ENCODE measurements at places on chromosomes 2 and 18.

GRCh38 chr2:65999103-65999502 lies 435.8 kb upstream of the MEIS1 start:
- H3K27ac ChIP-seq = no peak overlapping the region
- no peaks in the 10 kb centered on the region for H3K36me3 ChIP-seq
- no peak overlapping the region for H3K4me3 ChIP-seq
- no peaks in the 10 kb centered on the region for H3K27me3 ChIP-seq

GRCh38 chr2:69437751-69438154 lies 518 bp upstream of the NFU1 start:
- H3K36me3 ChIP-seq = peaks cover 14% of the 10 kb centered on the region
- H3K4me3 ChIP-seq = peak overlapping the region; percentile 97
- H3K27me3 ChIP-seq = no peaks in the 10 kb centered on the region
- peaks cover 28% of the 10 kb centered on the region for H3K4me1 ChIP-seq

- no peak overlapping the region for H3K4me3 ChIP-seq
- peaks cover 19% of the 10 kb centered on the region for H3K4me1 ChIP-seq
- H3K27ac ChIP-seq = no peak overlapping the region
- DNase-seq = peak; percentile 46
- no peaks in the 10 kb centered on the region for H3K36me3 ChIP-seq
Observed at GRCh38 chr18:3037423-3037915, 24.5 kb upstream of the LPIN2 start.

DNA sequence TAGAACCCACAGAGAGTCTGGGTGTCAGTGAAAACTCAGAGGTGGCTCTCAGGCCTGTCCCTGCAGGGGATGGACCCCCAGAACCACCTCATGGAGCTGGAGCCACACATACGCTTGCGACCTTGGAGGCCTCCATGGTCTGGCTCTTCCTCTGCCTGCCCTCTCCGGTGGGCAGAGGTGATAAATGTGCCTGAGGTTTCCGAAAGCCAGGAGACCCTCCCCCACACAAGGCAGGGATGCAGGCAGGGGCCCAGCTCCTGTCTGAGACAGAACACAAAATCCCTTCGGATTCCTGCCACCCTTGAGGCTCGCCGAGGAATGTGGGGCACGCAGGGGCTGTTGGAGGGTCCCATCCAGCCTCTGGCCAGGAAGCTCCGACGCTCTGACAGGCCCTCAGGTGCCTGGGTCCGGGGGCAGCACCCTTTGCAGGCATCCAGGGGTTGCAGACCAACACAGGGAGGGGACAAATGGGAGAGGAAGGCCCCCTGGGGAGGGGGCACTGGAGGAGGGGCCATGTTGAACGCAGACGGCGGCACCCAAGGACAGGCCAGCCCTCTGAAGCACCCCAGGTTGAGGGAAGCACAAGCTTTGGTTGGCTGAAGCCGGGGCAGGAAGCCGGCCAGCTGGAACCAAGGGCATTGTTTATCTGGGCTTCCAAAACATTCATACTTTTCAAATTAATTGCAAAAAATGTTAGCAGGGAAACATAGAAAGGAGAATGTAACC lies 4.1 kb upstream of the SNED1 start:
- H3K4me1 ChIP-seq = peaks cover 3% of the 10 kb centered on the region
- H3K4me3 ChIP-seq = no peak overlapping the region
- H3K36me3 ChIP-seq = no peaks in the 10 kb centered on the region

- H3K27ac ChIP-seq = no peak overlapping the region
- no peak for DNase-seq
- peaks cover 5% of the 10 kb centered on the region for H3K27me3 ChIP-seq
- no peaks in the 10 kb centered on the region for H3K36me3 ChIP-seq
- no peak overlapping the region for H3K4me3 ChIP-seq
- no peaks in the 10 kb centered on the region for H3K4me1 ChIP-seq
Observed at GRCh38 chr18:35750929-35751328, 169.4 kb downstream of the GALNT1 start.

- DNase-seq = no peak
- H3K27me3 ChIP-seq = peaks cover 16% of the 10 kb centered on the region
- H3K36me3 ChIP-seq = no peaks in the 10 kb centered on the region
- no peak overlapping the region for H3K4me3 ChIP-seq
- no peak overlapping the region for H3K27ac ChIP-seq
- H3K4me1 ChIP-seq = peaks cover 15% of the 10 kb centered on the region
Observed at GRCh38 chr2:100110614-100111000, 31.8 kb downstream of the AFF3 start.

DNA sequence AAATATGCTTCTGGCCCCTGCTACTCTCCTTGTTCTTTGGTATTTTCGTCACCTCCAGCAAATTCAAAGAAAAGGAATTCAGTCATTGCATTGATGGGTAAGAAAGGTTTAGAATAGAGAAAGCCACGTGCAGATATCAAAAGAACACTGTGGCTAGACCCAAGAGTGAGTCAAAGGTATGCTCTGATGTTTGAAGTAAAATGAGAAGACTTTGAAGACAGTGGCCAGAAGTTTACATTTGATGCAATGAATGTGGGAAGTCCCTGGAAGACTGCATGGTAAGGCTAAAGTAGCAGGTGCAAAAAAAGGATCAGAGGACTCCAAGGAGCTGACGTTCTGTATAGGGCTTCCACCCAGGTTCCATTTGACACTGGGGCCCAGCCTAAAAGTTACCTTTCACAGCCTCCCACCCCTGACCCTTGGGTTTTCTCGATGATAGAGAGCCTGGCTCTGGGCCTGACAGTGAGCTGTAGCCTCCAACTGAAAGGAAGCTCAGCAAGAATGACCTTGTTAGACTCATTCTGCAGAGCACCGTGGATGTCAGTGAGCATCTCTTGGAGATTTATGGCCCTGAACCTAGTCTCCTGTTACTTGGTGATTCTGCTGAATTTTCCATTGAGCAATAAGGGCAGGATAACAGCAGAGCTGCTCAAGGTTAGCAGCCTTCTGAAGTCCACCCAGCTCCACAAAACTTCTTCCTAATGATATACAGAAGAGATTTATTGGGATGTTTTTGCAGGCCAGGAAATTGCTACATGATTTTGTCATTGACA lies 223.7 kb upstream of the RBBP8 start:
- H3K27me3 ChIP-seq = peaks cover 6% of the 10 kb centered on the region
- no peaks in the 10 kb centered on the region for H3K36me3 ChIP-seq
- no peak overlapping the region for H3K27ac ChIP-seq
- no peak for DNase-seq

GRCh38 chr2:85584354-85584856 lies at the start of gene VAMP5:
Gene VAMP5 (plus strand): TSS chr2:85584431. CDS start chr2:85584491, 60 bp downstream.
- H3K27ac ChIP-seq = peak within 1 kb of the TSS; percentile 91
- peaks cover 20% of the 10 kb centered on the region for H3K36me3 ChIP-seq
- H3K4me1 ChIP-seq = peaks cover 46% of the 10 kb centered on the region
- DNase-seq = no peak
- no peaks in the 10 kb centered on the region for H3K27me3 ChIP-seq

- H3K4me3 ChIP-seq = no peak overlapping the region
- no peaks in the 10 kb centered on the region for H3K4me1 ChIP-seq
- no peaks in the 10 kb centered on the region for H3K36me3 ChIP-seq
- no peak overlapping the region for H3K27ac ChIP-seq
Observed at GRCh38 chr18:75799449-75800330, 372.2 kb upstream of the SMIM21 start.

DNA sequence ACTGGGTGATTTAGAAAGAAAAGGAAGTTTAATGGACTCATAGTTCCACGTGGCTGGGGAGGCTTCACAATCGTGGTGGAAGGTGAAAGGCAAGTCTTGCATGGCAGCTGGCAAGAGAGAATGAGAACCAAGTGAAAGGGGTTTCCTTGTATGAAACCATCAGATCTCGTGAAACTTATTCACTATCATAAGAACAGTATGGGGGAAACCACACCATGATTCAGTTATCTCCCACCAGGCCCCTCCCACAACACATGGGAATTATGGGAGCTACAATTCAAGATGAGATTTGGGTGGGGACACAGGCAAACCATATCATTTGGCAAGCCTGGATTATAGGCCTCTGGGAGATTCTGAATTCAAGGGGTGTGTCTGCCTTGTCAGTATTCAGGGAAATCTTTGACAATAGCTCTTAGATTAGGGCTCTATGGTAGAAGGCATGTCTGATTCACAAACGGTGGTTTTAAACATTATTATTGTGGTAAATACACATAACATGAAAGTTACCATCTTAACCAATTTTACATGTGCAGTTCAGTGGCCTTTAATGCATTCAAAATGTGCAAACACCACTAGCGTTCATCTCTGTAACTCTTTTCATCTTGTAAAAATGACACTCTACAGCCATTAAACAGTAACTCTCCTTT lies 15.3 kb upstream of the PLB1 start:
- no peaks in the 10 kb centered on the region for H3K36me3 ChIP-seq
- H3K27me3 ChIP-seq = no peaks in the 10 kb centered on the region
- H3K4me1 ChIP-seq = peaks cover 4% of the 10 kb centered on the region
- peak; percentile 33 for DNase-seq
- H3K27ac ChIP-seq = no peak overlapping the region

DNA sequence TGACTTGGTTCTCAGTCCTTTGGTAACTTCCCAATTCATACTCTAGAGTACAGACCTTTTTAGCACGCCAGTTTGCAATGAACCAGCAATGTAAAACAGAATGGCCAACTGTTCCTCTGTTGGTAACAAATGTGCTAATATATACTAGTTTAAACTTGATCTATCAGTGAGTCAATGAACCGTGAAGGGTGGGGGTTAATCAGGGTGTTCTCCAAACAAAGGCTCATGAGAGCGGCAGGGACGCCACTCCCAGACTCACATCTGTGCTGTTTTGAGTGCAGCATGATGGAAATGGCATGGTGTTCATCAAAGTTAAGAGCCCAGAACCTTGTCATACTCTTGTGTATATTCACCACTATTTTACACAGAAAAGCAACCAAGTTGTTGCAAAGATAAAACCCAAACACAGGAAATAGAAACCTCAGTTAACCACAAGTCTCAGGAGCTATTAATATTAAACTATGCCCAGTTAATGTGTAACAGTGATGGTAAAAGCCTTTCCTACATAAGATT lies 70.3 kb downstream of the CERKL start:
- peaks cover 14% of the 10 kb centered on the region for H3K4me1 ChIP-seq
- peak; percentile 14 for DNase-seq
- no peak overlapping the region for H3K27ac ChIP-seq
- H3K36me3 ChIP-seq = no peaks in the 10 kb centered on the region
- H3K4me3 ChIP-seq = no peak overlapping the region
- H3K27me3 ChIP-seq = peaks cover 4% of the 10 kb centered on the region

GRCh38 chr2:10348891-10349290 lies 46.2 kb downstream of the HPCAL1 start:
- H3K4me1 ChIP-seq = peaks cover 65% of the 10 kb centered on the region
- no peak for DNase-seq
- H3K27ac ChIP-seq = peak overlapping the region; percentile 3
- H3K27me3 ChIP-seq = no peaks in the 10 kb centered on the region
- H3K4me3 ChIP-seq = no peak overlapping the region
- peaks cover 20% of the 10 kb centered on the region for H3K36me3 ChIP-seq

- no peaks in the 10 kb centered on the region for H3K36me3 ChIP-seq
- no peak overlapping the region for H3K27ac ChIP-seq
- no peaks in the 10 kb centered on the region for H3K27me3 ChIP-seq
- no peak overlapping the region for H3K4me3 ChIP-seq
- no peaks in the 10 kb centered on the region for H3K4me1 ChIP-seq
Observed at GRCh38 chr2:199784512-199784911, 66.5 kb downstream of the FTCDNL1 start.

DNA sequence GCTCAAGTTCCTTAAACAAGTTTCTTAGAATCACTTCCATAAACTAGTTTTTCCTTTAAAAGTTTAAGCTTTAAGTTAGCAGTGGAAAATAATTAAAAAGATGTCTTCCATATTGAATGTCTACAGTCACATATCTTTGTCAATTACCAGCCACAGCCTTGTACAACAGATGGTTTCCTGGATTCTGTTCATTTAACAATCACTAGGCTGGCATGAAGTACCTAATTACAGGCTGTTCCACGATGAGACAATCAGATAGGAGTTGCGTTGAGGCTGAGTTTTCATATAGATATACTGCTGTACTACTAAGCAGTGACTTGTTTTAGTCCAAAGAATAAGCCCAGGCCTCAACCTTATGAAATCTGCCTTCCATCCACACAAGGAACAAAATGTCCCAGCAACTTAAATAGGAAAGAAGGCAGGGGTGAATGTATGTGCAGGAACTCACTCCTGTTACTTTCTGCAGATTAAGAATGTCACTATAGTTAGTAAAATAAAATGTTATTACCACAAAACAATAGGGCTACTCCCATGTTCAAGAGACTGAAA lies 131.0 kb downstream of the ZAP70 start:
- peaks cover 18% of the 10 kb centered on the region for H3K36me3 ChIP-seq
- no peak overlapping the region for H3K4me3 ChIP-seq
- H3K4me1 ChIP-seq = peaks cover 18% of the 10 kb centered on the region
- H3K27ac ChIP-seq = no peak overlapping the region
- DNase-seq = no peak

DNA sequence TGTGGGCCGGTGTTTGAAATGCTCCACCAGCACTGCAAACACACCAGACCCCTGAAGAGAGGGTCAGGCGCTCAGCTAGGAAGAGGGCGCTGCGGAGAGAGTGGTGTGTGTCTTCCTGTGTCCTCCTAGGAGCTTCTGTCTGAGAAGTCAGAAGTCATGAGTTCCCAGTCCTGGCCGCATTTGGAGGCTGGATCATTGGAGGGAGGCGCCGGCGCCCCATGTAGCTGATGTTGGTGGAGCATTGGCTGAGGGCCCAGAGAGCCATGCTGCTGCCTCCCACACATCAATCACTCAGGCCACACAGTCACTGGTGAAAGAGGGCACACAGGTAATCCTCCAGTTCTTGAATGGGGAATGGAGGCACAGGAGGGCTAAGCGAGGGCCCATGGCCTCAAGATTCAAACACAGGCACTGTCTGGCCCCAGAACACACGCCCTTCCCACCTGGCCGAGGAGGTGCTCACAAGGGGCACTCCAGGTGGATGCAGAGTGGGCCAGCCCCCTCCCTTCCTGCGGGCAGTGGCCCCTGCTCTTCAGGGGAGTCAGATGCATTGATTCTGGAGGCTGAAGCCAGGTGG lies 66.3 kb downstream of the RRM2 start:
- H3K36me3 ChIP-seq = peaks cover 6% of the 10 kb centered on the region
- no peaks in the 10 kb centered on the region for H3K27me3 ChIP-seq
- no peak overlapping the region for H3K27ac ChIP-seq
- H3K4me1 ChIP-seq = peaks cover 7% of the 10 kb centered on the region
- H3K4me3 ChIP-seq = no peak overlapping the region

DNA sequence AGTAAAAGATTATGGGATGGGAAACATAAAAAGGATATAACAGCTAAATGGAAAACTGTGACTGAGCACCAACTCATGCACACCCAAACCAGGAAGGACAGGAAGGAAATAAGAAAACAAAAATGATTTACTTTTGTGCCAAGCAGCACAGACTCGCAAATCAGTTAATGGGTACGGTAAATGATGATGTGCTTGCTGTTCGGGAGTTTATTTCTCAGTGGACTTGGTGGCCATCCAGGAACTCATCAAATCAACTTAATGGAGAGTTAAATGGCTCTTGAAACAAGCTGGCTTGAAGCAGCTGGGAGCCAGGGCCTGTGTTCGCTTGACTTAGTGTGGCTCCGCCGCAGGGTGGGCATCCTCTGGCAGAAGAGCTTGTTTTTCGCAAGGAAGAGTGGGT lies 36.2 kb downstream of the MTCL1 start:
- H3K4me1 ChIP-seq = peaks cover 30% of the 10 kb centered on the region
- DNase-seq = no peak
- H3K4me3 ChIP-seq = no peak overlapping the region
- H3K36me3 ChIP-seq = peaks cover 5% of the 10 kb centered on the region
- H3K27me3 ChIP-seq = no peaks in the 10 kb centered on the region

Data from activated CD8-positive, alpha-beta T cell treated with anti-CD3 and anti-CD28 coated beads for 36 hours (primary cell).